ENCODE measurements at places on chromosomes 13 and 19.
A peak's percentile ranks its signal among the peaks of the same experiment; 100 is the strongest.

DNA sequence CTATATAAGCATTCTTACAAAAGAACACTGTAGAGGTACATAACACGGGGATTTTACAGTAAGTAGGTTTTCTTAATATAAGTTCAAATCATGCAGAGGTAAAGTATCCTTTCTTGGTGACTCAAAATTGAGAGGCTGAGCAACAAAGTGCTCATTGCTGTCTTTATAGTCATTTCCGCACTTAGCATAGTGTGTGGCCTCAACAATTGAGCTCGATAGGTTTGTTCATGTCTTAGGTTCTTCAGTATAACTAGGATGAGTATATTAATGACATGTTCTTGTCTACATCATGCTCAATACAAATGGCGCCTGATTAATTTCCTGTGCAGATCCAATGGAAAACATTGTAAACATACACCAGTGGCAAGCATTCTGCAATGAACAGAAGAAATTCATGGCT, 1.4 kb downstream of the WDFY2 start:
- DNase-seq = no peak

GRCh38 chr13:22325761-22326160, 654.9 kb downstream of the FGF9 start:
- DNase-seq = no peak

GRCh38 chr13:111204438-111205177, 89.5 kb downstream of the ARHGEF7 start:
- DNase-seq = no peak

GRCh38 chr13:106882246-106882645, 314.3 kb upstream of the ARGLU1 start:
- no peak for DNase-seq

DNA sequence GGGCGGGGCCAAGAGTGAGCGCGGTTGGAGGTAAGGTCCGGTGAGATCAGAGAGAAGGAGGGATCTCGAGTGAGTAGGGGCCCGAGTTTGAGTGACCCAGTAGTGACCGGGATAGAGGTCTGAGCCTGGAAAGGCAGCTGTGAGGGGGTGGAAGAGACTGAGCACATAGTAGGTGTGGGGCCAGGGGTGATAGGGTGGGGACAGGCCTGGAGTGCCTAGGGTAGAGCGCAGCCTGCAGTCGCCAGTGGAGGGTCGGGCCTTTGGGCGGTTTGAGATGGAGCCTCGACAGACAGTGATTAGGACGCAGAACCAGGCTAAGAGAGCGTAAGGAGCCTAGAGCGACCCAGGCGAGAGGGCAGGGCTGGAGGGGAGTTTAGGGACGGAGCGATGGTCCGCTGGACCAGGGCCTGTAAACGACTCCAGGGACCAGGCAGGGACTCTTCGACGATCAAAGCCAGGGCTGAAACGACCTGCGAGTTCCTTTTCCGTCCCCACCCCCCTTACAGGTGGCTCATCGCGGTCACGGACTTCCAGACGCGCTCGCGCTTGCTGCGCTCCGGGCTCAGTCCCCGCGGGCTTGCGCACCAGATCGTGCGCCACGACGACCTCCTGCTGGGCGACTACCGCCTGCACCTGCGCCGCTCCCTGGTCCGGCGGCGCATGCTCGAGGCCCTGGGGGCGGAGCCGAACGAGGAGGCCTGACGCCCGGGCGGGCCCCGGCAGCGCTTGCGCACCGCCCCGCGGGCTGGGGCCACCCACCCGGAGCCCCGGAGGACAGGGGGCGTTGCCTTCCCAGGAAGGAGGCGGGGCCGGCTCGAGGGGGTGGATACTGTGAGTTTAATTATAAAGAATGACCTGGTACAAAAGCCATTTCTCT, 9.4 kb downstream of the C19orf81 start:
- DNase-seq = peak; percentile 46

- no peak for DNase-seq
Observed at GRCh38 chr19:58385891-58386575, 1.0 kb upstream of the RPS5 start.

DNA sequence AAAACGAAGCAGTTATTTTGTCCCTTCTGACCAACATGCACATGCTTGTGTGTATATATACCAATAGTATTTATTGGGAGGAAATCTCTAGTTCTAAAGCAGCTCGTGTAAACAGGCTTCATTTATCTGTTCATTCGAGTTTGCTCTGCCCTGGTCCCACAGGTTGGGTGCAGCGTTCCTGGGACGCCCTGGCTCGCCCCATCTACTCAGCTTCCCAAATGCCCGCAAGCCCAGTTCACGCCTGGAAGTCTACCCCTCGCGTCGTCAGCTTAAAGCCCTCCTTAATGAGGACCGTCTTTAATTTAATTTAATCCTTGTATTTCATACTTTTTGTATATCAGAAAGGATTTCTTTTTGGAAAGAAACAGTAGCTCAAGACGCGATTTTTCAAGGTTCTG, 604 bp downstream of the THSD1 start:
- DNase-seq = no peak

DNA sequence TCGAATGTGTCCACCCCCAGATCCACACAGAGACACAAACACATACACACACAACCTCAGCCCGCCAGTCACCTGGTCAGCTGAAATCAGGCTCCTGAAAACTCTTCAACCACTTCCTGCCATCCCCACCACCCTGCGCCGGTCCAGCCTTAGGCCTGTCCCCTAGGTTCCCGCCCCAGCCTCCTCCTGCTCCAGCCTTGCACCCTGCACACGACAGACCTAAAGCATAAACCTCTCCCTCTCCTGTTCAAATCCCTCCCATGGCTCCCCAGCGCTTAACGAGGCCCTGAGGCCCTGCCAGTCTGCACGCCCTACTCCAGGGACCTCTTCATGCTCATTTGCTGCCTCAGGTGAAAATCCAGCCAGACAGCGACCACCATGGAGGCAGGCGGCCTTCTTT, 7.1 kb downstream of the PNMA8B start:
- no peak for DNase-seq

DNA sequence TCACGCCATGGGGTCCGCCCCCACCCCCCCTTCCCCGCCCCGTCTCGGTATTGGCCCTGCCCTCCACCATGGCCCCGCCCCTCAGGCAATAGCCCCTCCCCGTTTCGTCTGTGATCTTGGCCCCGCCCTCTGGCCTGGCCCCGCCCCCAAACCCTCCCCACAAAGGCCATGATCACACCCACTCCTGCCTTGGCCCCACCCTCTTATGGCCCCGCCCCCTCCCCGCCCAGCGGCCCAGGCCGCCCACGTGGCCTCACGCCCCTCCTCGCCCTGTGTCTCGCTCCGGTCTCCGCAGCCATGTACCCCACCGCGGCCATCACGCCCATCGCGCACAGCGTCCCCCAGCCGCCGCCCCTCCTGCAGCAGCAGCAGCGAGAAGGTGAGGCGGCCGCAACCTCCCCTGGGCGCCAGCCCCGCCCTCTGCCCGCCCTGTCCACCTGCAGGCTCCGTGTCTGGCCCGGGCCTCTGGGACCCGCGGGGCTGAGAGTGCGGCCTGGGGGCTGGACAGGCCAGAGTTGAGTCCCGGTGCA, 61.3 kb downstream of the CELF5 start:
- peak; percentile 68 for DNase-seq

Measured in T-cell (primary cell).